Activated T-cell treated with anti-CD3 and anti-CD28 coated beads, Interleukin-2, amount 50 U/mL, for 24 hours (primary cell): ENCODE measurements at places on chromosomes 11 and 22.

DNA sequence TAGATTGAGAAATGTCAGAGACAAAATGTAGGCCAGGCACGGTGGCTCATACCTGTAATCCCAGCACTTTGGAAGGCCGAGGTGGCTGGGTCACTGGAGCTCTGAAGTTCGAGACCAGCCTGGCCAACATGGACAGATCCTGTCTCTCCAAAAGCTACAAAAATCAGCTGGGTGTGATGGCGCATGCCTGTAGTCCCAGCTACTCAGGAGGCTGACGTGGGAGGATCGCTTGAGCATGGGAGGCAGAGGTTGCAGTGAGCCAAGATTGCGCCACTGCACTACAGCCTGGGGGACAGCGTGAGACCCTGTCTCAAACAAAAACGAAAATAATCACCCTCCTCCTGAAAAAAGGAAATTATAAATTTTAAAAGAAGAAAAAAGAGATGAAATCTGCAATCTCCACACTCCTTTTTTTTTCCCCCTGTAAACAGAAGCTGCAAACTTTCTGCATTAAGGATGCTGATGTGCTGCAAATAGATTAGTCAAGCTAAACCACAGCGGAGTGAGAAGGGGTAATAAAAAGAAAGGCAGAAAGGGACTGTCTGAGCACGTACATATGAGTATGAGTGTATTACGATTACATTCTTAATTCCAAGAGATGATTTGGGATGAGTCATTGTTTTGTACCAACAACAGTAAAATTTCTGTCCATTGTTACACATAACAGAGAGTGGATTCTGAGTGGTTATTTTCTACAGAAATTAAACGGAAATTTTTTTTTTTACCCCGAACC, 87.3 kb downstream of the SIK3 start:
- peaks cover 50% of the 10 kb centered on the region for H3K4me1 ChIP-seq
- H3K27ac ChIP-seq: peak overlapping the region; percentile 69
- DNase-seq: no peak
- no peaks in the 10 kb centered on the region for H3K27me3 ChIP-seq

DNA sequence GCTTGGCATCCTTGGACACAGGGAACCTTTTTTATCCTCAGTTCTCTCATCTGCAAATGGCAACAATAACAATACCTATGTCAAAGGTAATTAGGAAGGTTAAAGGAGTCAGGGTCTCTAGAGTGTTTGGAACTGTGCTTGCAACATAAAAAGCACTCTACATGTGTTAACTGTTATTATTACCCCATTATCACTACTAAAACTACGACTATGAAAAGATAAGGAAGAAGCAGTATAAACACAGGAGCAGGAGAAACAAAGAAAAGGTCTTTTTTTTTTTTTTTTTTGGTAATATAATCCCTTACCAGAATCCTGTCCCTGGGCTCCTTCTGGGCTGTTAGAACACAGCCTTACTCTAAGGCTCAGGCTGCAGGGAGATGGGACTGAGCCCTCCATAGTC, 348.2 kb downstream of the CADM1 start:
- no peak overlapping the region for H3K27ac ChIP-seq
- H3K27me3 ChIP-seq: peaks cover 3% of the 10 kb centered on the region
- H3K4me1 ChIP-seq: no peaks in the 10 kb centered on the region
- no peak overlapping the region for H3K4me3 ChIP-seq
- DNase-seq: no peak
- H3K36me3 ChIP-seq: no peaks in the 10 kb centered on the region

DNA sequence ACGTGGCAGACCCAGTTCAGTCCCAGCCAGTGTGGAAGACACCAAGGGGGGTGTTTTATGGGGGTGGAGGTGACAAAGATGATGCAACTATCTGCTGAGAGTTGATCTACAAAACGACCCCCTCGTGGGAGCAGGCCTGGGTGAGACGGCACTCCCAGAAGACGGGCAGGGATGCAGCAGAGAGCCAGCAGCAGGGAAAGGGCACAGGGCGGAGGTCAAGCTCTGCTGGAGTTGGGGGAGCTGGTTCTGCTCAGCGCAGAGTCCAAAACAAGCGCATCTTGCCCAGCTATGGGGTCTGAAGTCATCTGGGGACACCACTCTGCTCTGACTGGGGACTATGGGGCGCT, 3.9 kb downstream of the GNB1L start:
- H3K27me3 ChIP-seq: no peaks in the 10 kb centered on the region
- no peak overlapping the region for H3K4me3 ChIP-seq
- DNase-seq: no peak
- H3K27ac ChIP-seq: peak overlapping the region; percentile 69
- peaks cover 85% of the 10 kb centered on the region for H3K36me3 ChIP-seq

- peaks cover 7% of the 10 kb centered on the region for H3K4me1 ChIP-seq
- no peaks in the 10 kb centered on the region for H3K36me3 ChIP-seq
- no peak overlapping the region for H3K4me3 ChIP-seq
- DNase-seq: no peak
- no peak overlapping the region for H3K27ac ChIP-seq
- no peaks in the 10 kb centered on the region for H3K27me3 ChIP-seq
Observed at GRCh38 chr22:39820256-39820655, 73.3 kb downstream of the ENTHD1 start.

DNA sequence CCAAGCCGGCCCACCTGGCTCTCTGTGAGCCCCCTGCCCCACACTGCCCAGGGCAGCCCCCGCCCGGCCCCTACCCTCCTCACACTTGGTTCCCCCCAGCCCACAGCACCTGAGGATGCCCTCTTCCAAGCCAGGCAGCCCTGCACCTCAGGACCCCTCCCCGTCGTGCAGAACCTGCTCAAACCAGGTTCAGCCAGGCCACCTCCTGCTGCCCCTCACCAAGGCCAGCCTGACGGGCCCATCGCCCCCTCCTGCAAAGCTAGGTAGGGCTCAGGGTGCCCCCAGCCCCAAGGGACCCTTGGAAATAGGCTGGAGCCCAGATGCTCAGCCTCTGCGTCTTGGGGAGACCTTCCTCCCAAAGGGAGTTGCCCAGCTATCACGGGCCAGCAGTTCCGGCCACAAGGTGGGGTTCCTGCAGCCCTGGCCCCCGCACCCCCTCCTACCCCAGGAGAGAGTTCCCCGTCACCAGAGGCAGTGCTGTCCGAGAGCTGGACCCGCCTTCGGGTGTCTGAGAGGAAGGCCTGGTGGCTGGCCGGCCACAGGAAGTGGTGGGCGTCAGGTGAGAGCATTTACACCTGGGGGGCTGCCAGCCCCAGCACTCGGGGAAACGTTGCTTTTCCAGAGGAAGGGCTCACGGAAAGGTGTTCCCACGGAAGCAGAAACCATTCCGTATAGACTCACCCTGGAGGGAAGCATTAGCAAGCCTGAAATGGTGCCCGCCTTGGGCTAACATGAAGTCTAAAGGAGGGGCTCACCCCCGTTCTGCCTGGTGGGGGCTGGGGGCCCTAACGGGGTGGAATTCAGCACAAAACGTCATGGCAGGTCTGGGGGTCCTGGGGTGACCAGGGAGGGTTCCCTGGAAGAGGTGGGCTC, 3.2 kb upstream of the SYT8 start:
- H3K4me3 ChIP-seq: no peak overlapping the region
- H3K36me3 ChIP-seq: no peaks in the 10 kb centered on the region
- no peak overlapping the region for H3K27ac ChIP-seq
- peaks cover 20% of the 10 kb centered on the region for H3K27me3 ChIP-seq
- no peaks in the 10 kb centered on the region for H3K4me1 ChIP-seq
- no peak for DNase-seq

GRCh38 chr11:30478923-30479322, 107.2 kb downstream of the MPPED2 start:
- H3K4me3 ChIP-seq: no peak overlapping the region
- peaks cover 3% of the 10 kb centered on the region for H3K27me3 ChIP-seq

DNA sequence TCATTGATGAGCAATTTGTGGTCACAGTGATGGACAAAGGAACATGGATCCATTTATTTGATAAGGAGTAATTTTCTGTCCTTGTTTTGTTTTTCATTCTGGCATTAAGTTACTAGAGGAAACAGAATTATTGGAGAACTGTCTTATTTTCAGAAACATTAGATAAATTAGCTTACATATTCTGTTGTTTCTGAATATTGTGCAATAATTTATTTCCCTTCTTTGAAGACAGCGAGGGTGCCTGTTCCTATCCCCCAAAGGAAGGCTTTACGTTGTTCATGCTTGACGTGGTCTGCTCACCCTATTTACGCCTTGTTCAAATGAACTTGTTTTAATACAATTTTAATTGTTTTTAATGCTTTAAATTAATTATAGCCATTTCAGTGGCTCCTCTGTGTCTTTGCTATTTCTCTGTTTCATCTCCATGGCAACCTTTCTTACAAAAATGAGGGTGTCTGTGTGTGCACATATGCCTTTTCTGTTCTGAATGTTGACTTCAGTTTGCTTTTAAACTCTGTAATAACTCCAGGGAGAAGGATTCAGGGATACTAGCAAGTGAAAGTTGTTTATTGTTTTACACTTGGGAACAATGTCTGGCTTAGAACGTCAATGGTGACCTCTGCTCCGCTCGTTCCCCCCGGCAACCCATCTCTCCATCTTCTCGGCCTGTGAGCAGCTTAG, 138.3 kb upstream of the PLET1 start:
- H3K27me3 ChIP-seq: no peaks in the 10 kb centered on the region
- H3K36me3 ChIP-seq: no peaks in the 10 kb centered on the region
- DNase-seq: no peak
- no peaks in the 10 kb centered on the region for H3K4me1 ChIP-seq
- H3K4me3 ChIP-seq: no peak overlapping the region
- no peak overlapping the region for H3K27ac ChIP-seq

GRCh38 chr11:67606093-67606491, 644 bp upstream of the NDUFV1 start:
- DNase-seq: no peak
- H3K27me3 ChIP-seq: peaks cover 10% of the 10 kb centered on the region
- peak overlapping the region; percentile 95 for H3K27ac ChIP-seq
- peaks cover 30% of the 10 kb centered on the region for H3K4me1 ChIP-seq
- H3K36me3 ChIP-seq: peaks cover 40% of the 10 kb centered on the region
- H3K4me3 ChIP-seq: peak overlapping the region; percentile 90

GRCh38 chr22:37508431-37508992, 10.7 kb downstream of the CARD10 start:
- DNase-seq: no peak
- H3K27ac ChIP-seq: no peak overlapping the region
- no peaks in the 10 kb centered on the region for H3K36me3 ChIP-seq
- H3K4me1 ChIP-seq: no peaks in the 10 kb centered on the region
- no peak overlapping the region for H3K4me3 ChIP-seq

DNA sequence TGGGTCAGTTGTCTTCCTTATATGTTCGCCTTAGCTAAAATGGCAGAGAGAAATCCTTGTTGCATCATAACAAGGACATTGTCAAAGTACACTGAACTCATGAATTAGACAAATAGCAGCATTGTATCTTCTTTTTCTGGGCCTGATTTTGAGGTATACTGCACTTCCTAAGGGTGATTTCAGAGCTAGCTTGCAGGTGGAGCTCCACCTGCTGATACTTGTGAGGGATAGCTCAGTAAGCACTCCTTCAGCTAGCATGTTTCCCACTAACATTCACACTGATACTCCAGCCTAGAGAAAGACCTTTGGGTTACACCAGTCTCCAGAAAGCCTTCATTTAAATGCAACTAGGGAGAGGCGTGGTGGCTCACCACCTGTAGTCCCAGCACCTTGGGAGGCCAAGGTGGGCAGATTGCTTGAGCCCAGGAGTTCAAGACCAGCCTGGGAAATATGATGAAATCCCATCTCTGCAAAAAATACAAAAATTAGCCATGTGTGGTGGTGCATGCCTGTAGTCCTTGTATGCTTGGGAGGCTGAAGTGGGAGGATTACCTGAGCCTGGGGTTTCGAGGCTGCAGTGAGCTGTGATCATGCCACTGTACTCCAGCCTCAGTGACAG, 29.8 kb downstream of the JAM3 start:
- H3K4me1 ChIP-seq: no peaks in the 10 kb centered on the region
- H3K36me3 ChIP-seq: no peaks in the 10 kb centered on the region
- H3K27me3 ChIP-seq: no peaks in the 10 kb centered on the region
- no peak for DNase-seq
- H3K4me3 ChIP-seq: no peak overlapping the region
- H3K27ac ChIP-seq: no peak overlapping the region
